ENCODE measurements at places on chromosomes 11 and 22.

- DNase-seq, result no peak
These were observed 126.4 kb upstream of the KIRREL3 start for GRCh38 chr11:127126986-127127385.

GRCh38 chr11:12117611-12118010, 7.2 kb downstream of the MICAL2 start:
- DNase-seq, result peak; percentile 48

DNA sequence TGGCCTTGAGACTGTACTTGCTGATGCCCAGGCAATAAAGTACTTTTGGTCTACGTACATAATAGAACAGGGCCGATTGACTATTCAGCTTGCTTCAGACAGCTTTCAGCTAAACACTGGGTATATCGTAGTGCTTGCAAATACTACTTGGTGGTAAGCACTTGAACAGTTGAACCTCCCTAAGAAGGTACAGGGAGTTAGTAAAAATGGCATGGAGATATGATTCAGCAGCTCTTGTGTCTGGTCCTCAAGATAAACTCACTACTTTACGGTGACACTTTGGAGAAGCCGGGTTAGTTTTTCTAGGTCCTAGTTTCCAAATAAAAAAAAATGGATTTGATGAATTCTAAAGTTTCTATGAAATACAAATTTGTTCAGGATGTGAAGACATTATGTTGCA, 7.3 kb downstream of the CCDC117 start:
- no peak for DNase-seq

- no peak for DNase-seq
These were observed 24.8 kb downstream of the FAM118A start for GRCh38 chr22:45334528-45334927.

GRCh38 chr11:68200639-68201038, 12.5 kb downstream of the KMT5B start:
- no peak for DNase-seq

DNA sequence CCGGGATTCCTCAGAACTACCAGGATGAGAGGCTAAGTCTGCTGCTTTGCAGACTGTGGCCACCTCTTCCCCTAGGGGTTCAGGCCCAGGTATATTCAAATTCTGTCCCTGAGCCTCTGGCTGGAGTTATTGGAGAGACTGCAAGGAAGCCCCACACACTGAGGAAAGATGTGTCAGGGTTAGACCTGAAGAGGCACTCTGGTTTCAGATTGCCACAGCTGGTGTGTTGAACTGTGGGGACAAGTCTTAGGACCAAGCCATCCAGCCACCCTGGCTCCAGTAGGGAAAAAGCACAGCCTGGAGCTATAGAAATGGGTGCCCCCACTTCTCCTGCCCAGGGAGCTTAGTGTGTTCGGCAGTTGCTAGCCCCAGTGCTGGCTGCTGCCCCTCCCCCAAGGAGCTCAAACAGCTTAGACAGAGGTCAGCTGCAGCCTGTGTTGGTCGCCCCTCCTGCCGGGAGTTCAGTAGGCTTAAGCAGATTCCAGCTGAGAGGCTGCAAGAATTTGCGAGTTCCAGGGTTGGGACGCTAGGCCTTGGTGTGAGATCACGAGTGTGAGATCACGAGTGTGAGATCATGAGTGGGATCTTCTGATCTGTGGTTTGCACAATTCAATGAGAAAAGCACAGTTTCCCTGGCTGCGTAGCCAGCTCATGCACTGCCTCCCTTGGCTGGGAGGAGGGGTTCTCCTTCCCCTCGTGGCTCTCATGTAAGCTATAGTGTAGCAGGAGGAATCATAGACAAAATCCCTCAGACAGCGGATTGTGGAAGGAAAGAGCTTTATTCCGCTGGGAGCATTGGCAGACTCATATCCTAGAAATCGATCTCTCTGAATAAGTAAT, 552.1 kb upstream of the CHORDC1 start:
- DNase-seq, result no peak

- DNase-seq, result no peak
These were observed 7.0 kb downstream of the RIBC2 start for GRCh38 chr22:45420539-45420938.

- DNase-seq, result no peak
These were observed 818.9 kb downstream of the BRD1 start for GRCh38 chr22:49008682-49009235.

DNA sequence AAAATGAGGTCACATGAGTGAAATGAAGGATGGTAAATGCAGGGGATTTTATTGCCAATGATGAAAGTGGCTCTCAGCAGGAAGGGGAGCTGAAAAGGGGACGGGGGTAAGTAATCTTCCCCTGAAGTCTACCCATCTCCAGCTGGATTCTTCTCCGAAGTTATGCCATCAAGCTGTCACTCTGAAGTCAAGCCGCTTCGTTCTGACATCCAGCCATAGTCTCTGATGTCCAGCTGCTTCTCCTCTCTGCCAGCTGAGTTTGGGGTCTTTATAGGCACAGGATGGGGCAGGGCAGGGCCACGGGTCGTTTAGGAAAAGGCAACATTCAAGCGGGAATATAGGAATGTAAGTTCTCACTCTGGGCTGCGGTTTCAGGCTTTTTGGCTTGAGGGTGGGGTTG, 181.9 kb upstream of the ANO3 start:
- no peak for DNase-seq

- DNase-seq, result no peak
These were observed 400.0 kb downstream of the CTTN start for GRCh38 chr11:70798296-70798695.

DNA sequence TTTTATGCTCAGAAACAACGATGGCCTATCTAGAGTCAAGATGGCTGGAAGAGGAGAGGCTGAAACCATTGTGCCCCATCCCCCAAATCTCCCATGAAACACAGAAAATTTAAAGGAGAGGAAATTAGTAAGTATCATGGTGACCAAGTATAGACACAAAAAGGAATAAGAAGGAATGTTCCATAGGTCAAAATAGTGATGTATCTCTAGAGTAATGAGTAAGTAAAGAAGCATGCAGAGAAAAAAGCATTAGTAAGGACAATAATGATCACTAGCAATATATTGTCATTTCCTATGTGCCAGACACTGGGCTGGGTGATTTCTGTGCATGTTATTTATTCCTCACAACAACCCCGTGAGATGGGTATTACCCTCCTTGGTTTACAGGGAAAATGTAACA, 2.6 kb upstream of the SLC22A24 start:
- DNase-seq, result no peak

DNA sequence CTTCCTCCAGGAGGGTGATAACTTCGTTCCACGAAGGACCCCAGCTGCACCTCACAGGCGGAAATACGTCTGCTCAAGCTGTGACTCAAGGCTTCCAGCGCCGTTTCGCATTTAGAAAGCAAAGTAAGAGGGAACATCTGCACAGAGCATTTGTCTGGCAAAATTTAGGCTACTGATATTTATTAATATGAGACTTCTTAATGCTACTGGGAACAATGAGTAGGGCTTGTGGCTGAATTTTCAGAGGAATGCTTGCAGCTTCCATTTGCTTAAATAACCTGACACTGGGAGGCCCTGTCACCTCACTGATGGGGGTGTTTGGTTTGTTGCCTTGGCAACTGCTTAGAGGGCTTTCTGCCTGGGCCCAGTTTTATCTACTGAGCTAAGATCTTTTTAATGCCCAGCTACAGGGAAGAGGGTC, 14.7 kb upstream of the ST14 start:
- no peak for DNase-seq

DNA sequence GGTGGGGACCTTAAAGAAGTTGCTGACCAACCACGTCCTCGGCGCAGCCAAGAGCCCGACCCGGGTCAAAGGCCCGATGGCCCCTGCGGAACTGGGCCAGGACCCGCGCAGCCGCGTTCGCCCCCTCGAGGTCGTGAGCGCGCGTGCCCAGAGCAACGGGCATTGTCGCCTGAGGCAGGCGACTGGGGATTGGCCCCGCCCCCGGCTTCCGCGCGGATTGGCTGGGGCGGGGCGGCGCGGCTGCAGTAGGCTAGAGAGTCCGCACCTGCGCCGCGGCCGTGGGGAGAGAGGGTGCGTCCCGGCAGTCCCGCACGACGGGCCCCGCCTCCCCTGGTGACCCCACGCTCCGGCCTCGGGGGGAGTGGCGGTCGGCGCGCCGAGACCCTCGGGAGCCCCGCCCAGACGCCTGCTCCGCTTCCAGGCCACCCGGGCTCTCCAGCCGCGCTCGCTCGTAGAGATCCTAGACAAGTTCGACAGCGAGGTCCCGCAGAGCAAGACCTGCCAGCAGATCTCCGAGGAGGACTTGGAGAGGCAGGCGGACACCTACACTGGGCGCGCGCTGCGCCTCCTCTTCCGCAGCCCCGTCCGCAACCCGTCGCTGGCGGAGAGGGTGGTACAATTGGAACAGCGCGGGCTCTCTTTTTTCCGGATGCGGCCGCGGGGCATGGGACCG, 8.3 kb upstream of the PPIL2 start:
- peak; percentile 88 for DNase-seq

DNA sequence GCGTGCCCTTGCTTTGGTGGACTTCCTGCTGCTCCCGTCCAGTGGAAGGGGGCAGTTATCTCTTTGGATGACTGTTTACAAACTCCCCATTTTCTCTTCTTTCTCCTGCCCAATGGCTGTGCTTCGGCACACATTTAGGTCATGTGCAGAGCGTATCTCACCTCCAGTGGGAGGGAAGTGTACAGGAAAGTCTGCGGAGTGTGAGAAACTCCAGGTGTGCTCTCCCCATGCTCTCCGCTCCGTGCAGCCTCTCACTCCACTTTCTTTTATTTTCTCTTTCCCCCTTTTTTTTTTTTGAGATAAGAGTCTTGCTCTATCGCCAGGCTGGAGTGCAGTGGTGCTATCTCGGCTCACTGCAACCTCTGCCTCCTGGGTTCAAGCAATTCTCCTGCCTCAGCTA, 11.9 kb upstream of the TEF start:
- DNase-seq, result no peak

DNA sequence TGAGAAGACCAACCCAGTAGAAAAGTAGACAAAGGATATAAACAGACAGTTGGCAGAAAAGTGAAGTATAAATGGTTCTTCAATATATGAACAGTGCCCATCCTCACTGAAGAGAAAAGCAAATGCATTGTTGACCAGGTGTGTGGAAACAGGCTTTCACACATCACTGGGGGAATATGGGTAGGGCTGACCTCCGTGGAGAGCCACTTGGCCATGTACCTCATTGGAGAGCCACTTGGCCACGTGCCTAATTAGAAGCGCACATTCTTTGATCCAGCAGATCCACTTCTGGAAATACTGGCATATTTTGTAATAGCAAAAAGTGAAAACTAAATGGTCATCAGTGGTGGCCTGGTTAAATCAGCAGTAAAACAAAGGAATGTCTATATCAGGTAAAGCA, 43.2 kb downstream of the PPP6R3 start:
- DNase-seq, result no peak

- no peak for DNase-seq
These were observed 142.0 kb upstream of the NTM start for GRCh38 chr11:131228378-131228777.

DNA sequence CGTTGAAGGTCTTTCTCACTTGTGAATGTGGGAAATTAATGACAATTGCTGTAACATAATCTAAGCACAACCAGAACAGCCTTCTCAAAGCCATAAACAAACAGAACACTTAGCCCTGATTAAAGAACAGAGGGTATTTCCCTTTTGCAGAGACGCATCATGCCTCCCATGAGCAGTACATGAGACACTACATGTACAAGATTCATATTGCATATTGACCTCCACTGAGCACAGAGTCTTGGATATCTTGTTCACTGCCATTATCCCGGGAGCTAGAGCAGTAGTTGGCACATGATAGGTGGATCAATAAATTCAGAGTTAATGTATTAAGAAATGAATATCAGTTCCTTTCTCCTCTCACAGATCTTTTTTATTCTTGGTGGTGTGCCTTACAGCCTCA, 1194.3 kb upstream of the TENM4 start:
- DNase-seq, result no peak

- DNase-seq, result no peak
These were observed 70.8 kb downstream of the PANX1 start for GRCh38 chr11:94199136-94200130.

DNA sequence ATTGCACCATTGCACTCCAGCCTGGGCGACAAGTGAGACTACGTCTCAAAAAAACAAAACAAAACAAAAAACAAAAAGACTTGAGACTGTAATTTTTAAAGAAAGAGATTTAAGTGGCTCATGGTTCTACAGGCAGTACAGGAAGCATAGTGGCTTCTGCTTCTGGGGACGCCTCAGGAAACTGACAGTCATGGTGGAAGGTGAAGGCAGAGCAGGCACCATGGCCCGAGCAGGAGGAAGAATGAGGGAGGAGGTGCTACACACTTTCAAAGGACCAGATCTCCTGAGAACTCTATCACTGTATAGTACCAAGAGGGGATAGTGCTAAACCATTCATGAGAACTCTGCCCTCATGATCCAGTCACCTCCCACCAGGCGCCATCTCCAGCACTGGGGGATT, 52.0 kb downstream of the CBL start:
- peak; percentile 28 for DNase-seq

- DNase-seq, result no peak
These were observed 40.3 kb upstream of the E2F8 start for GRCh38 chr11:19281041-19281440.

- DNase-seq, result peak; percentile 92
These were observed 461 bp upstream of the EED start for GRCh38 chr11:86244063-86244521.

GRCh38 chr11:35388061-35388460, 31.3 kb downstream of the SLC1A2 start:
- no peak for DNase-seq

DNA sequence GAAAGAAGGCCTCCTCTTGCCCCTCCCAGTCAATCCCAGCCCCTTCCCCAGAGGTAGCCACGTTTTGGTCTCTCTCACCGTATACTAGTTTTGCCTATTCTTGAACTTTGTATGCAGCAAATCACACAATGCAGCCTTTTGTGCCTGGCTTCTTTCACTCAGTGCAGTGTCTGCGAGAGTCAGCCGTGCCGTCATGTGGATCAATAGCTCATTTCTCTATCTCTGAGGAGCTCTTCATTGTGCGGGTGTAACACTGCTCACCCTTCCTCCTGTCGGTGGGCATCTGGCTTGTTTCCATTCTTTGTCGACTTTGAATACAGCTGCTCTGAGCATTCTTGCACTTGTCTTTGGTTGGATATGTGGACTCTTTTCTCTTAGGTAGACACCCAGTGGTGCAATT, 146.5 kb downstream of the CACNA1I start:
- DNase-seq, result no peak

DNA sequence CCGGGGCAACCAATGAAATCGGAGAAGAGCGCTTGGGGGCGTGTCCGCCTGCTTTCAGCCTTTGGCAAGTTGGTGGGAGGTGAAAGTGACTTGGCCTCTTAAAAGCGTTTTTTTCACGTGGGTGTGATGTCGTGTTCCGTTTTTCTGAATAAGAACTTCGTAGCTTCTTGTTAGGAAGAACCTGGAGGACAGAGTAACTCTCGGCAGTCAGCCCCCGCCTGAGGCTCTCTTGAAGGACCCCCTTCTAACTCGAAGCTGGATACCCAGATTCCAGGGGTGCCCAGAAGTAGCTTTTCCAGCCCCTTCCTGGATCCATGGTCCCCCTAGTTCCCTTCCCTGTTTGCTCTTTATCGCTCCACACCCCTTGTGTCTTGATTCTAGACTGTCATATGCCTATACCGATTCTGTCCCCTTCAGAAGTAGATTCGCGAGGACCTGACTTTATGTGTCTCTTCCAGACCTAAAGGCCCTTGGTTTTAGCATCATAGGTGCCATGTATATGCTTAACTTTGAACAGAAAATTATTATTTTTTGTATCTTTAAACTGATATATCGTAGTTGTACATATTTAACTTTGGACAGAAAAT, 915 bp upstream of the OSBP start:
- peak; percentile 98 for DNase-seq

All from activated CD4-positive, alpha-beta T cell treated with anti-CD3 and anti-CD28 coated beads for 36 hours (primary cell).